ENCODE measurements at places on chromosomes 3 and 15. TPM values are rescaled to one million over a fixed set of nuclear protein-coding genes. Genes with fewer than 3 reads are reported as not detected.

GRCh38 chr3:102979191-102979590 lies 544.4 kb downstream of the ZPLD1 start:
- H3K27ac ChIP-seq: no peak overlapping the region
- H3K27me3 ChIP-seq: no peaks in the 10 kb centered on the region
- H3K4me3 ChIP-seq: no peak overlapping the region

DNA sequence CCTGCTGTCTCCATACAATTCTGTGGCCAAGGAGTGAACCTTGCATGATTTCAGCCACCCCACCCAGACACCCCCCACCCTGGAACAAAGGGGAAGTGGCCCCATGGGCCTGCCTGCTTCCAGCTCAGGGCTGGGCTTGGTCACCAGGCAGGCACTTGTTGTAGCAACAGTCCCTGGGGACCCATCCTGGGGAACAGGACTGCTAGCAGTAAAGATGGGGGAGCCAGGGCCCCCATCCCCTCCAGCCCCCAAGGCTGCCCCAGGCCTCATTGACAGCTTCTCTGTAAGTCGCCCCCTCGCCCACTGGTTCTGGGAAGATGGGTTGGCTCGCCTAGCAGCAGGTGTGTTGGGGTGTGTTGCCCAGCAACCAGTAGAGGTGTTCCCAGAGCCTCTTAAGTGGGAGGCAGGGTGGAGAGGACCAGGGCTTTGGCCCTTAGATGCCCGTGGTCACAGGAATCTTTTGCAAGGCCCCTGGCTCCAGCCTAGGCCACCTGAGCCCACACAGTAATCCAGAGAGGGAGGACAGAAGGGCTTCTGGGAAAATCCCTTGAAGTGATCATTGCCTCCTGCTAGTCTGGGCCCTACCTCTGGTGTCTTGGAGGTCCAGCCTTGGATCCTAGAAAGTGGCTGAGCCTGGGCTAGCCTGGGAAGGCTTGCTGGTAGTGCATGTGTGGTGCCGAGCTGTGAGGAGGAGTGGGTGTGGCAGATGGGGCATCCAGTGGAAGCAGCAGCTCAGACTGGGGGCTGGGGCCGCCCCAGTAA lies 48.9 kb downstream of the CYP11A1 start:
- H3K36me3 ChIP-seq: no peaks in the 10 kb centered on the region
- peak overlapping the region; percentile 97 for H3K27ac ChIP-seq
- peaks cover 32% of the 10 kb centered on the region for H3K4me1 ChIP-seq
- no peak overlapping the region for H3K4me3 ChIP-seq

DNA sequence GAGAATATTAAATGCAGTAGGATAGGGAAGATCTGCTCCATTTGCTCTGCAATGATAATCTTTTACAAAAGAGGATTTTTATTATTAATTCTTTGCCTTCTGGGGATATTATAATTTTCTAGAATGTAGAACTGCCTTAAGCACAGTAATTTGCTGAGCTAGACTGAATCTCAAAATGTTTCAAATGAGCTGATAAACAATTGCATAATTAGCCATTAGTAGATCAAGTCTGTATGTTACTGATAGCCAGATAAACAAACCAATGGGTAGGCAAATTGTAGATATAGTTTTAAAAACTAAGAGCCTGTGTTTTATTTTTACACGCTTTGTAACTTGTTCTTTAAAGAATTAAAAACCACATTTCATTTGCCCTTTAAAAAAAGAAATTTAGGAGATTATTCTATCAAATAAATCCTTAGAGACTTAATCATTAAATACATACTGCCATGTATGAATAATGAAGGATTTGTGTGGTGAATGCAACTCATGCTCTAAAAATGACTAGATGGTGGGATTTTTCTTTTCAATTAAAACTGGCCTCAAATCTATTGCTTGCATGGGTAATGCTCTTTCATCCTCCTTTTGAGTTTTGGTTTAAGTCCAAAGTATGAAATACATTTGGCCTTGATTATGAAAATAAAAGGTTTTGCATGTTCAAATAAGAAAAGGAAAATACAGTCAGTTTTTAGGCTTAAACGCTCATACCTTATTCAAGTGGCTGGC lies 32.6 kb upstream of the NANOGP8 start:
- no peak overlapping the region for H3K4me3 ChIP-seq
- no peaks in the 10 kb centered on the region for H3K27me3 ChIP-seq
- DNase-seq: no peak
- no peak overlapping the region for H3K27ac ChIP-seq
- H3K4me1 ChIP-seq: no peaks in the 10 kb centered on the region

- no peaks in the 10 kb centered on the region for H3K27me3 ChIP-seq
- H3K36me3 ChIP-seq: no peaks in the 10 kb centered on the region
- no peak overlapping the region for H3K27ac ChIP-seq
- no peak overlapping the region for H3K4me3 ChIP-seq
Measured at GRCh38 chr15:29785642-29786041, 36.6 kb downstream of the TJP1 start.

DNA sequence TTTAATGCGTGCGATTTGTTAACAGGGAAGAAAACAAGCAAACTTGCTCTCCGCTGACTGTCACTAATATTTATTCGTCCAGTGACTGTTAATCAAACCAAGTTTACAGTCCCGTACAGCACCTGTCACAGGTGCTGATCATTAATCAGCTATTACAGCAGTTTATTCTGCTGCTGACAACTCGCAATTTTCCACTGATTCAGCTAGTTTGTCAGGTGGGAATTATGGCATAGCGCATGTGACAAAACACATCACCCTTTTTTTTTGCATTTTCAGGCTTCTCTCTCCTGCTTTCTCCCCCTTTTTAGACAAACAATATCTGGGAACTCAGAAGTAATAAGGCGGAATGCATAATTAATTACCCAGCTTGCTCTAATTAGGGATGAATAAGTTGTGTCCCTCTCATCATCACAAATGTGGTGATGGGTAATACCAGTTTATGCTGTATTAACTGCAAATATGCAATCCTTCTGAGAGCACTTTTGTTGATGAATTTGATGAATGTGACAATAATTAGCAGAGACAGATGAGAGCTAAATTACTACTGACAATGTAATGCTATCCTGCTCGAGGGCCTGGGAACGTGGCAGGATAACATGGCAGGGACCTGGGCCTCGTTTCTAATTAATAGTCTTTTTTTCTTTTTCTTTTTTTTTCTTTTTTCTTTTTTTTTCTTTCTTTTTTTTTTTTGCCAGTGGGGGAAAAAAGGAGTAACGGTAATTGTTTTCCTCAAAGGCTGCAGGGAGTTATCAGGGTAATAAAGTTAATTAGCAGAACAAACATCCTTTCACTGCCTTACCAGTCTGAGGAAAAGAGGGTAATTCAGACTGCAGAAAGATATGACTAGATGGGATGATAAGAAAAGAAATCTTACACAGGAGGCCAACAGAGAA lies 150.3 kb upstream of the SOX2 start:
- no peak for DNase-seq
- no peaks in the 10 kb centered on the region for H3K27me3 ChIP-seq
- H3K4me3 ChIP-seq: no peak overlapping the region
- H3K36me3 ChIP-seq: no peaks in the 10 kb centered on the region
- H3K4me1 ChIP-seq: no peaks in the 10 kb centered on the region
- H3K27ac ChIP-seq: no peak overlapping the region

DNA sequence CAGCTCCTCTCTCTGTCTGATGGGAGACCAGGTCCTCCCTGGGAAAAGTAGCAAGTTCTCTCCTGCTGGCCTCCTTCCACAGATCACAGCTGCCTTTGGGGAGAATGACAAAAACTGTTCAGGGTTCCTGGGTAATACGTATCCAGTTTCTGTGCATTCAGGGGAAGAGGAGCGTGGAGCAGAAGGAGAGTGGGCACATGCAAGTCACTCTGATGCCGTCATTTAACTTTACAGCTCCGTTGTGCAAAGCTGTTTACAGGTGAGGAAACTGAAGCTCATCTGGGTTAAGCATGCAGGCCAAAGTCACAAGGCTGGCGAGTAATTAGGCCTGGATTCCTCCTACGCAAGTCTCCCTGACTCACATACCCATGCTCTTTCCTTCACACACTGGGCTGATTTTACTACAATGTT lies 7.5 kb upstream of the TM4SF1 start:
- peak; percentile 96 for DNase-seq
- no peaks in the 10 kb centered on the region for H3K27me3 ChIP-seq
- H3K36me3 ChIP-seq: no peaks in the 10 kb centered on the region
- H3K4me3 ChIP-seq: no peak overlapping the region
- peaks cover 61% of the 10 kb centered on the region for H3K4me1 ChIP-seq
- H3K27ac ChIP-seq: peak overlapping the region; percentile 97

GRCh38 chr3:190830031-190830430 lies 32.5 kb downstream of the GMNC start:
- no peaks in the 10 kb centered on the region for H3K36me3 ChIP-seq
- H3K4me3 ChIP-seq: no peak overlapping the region
- H3K27ac ChIP-seq: no peak overlapping the region
- DNase-seq: no peak
- no peaks in the 10 kb centered on the region for H3K4me1 ChIP-seq
- no peaks in the 10 kb centered on the region for H3K27me3 ChIP-seq

GRCh38 chr3:61650719-61651410 lies 89.5 kb downstream of the PTPRG start:
- H3K27ac ChIP-seq: no peak overlapping the region
- DNase-seq: no peak
- H3K4me1 ChIP-seq: peaks cover 11% of the 10 kb centered on the region
- no peaks in the 10 kb centered on the region for H3K27me3 ChIP-seq

DNA sequence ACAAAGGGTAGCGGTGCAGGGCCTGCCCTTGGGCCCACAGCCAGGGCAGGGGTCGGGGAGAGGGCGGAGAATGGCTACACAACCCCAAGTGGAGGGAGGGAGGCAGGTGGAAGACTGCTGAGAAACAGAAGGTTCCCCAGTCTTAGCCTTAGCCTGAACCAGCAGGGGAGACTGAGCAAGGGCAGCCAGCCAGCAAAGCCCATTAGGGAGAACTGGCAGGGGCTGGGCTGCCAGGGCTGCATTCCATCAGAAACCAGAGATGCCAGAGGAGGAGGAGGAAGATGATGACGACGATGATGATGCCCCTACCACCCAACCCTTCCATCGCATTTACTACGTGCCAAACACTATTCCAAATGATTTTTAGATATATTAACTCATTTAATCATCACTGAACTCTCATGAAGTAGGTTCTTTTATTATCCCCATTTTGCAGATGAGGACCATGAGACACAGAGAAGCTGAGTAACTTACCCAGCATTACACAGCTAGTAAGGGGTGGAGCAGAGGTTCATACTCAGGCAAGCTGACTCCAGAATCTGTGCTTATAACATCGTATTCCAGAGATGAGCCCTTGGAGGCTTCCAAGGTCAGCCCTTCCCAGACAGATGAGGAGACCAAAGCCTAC lies 8.7 kb downstream of the SEMA7A start:
- peaks cover 79% of the 10 kb centered on the region for H3K4me1 ChIP-seq
- no peaks in the 10 kb centered on the region for H3K36me3 ChIP-seq
- H3K27ac ChIP-seq: peak overlapping the region; percentile 78
- no peak overlapping the region for H3K4me3 ChIP-seq
- no peaks in the 10 kb centered on the region for H3K27me3 ChIP-seq

DNA sequence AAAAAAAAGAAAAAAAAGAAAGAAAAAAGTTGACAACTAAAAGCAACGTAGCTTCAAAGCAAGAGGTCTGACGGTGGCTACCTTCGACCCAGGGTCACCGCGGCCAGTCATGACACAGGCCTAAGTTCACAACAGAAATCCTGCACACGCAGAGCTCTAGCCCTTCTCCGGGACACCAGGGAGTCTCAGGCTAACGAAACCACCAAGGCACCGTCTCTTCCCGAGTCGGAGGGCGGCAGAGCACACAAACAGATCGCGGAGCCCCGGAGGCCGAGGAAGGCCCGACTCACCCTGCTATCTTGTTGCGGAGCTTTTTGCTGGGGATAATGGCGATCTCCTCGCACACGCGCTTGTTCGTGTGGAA lies 584 bp downstream of the RPS17 start:
- peak; percentile 49 for DNase-seq
- peaks cover 25% of the 10 kb centered on the region for H3K36me3 ChIP-seq
- H3K27me3 ChIP-seq: no peaks in the 10 kb centered on the region
- H3K4me3 ChIP-seq: peak overlapping the region; percentile 94
- H3K4me1 ChIP-seq: peaks cover 25% of the 10 kb centered on the region

GRCh38 chr15:57334257-57334656 lies 42.0 kb upstream of the CGNL1 start:
- DNase-seq: peak; percentile 37
- H3K36me3 ChIP-seq: no peaks in the 10 kb centered on the region
- H3K27me3 ChIP-seq: no peaks in the 10 kb centered on the region

- no peak overlapping the region for H3K4me3 ChIP-seq
- H3K27me3 ChIP-seq: peaks cover 30% of the 10 kb centered on the region
- no peak overlapping the region for H3K27ac ChIP-seq
- no peaks in the 10 kb centered on the region for H3K4me1 ChIP-seq
- H3K36me3 ChIP-seq: no peaks in the 10 kb centered on the region
Measured at GRCh38 chr3:193910310-193910709, 225.6 kb upstream of the HES1 start.

DNA sequence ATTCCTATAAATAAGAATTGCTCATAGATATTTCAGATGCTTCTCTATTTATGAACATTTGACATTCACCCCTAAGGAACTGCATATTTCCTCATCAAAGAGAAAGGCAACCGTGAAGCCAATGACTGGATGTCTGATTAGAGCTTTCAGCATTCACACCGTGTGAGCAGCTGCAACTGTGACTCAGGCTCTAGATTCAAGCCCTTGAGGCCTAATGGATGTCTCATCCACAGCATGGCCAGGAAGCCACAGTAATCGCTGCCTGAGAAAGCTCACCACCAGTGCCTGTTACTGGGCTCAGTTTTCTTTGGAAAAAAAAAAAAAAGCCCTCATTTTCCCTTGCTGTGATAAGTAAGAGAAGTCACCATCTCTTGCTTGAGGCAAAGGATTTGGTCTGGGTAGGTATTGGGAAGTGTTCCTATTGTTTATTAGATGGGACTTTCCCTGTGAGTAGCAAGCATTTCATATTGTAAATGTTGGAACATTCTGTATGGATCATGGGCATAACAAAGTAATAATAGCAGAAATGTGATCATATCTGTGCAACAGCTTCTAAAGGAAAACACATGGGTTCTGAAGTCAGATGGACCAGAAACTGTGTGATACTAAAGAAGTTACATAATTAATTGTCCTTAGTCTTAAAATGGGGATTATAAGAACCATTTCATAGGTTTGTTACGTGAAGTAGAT lies 783.7 kb downstream of the AGBL1 start:
- no peaks in the 10 kb centered on the region for H3K36me3 ChIP-seq
- no peaks in the 10 kb centered on the region for H3K4me1 ChIP-seq
- DNase-seq: peak; percentile 1

- no peak overlapping the region for H3K27ac ChIP-seq
- H3K4me1 ChIP-seq: no peaks in the 10 kb centered on the region
- H3K36me3 ChIP-seq: no peaks in the 10 kb centered on the region
- H3K4me3 ChIP-seq: no peak overlapping the region
- no peak for DNase-seq
Measured at GRCh38 chr15:62026487-62027262, 33.6 kb downstream of the VPS13C start.

- H3K27ac ChIP-seq: peak overlapping the region; percentile 77
- H3K4me3 ChIP-seq: 0 out of 2 replicates have a peak overlapping the region, but pooled peaks have one; percentile 52
- peaks cover 24% of the 10 kb centered on the region for H3K4me1 ChIP-seq
- H3K27me3 ChIP-seq: no peaks in the 10 kb centered on the region
- no peaks in the 10 kb centered on the region for H3K36me3 ChIP-seq
Measured at GRCh38 chr3:195159117-195159813, 111.7 kb downstream of the XXYLT1 start.

- H3K4me1 ChIP-seq: no peaks in the 10 kb centered on the region
- H3K4me3 ChIP-seq: no peak overlapping the region
- H3K27me3 ChIP-seq: no peaks in the 10 kb centered on the region
- H3K27ac ChIP-seq: no peak overlapping the region
- DNase-seq: no peak
Measured at GRCh38 chr3:179376474-179376873, 29.0 kb downstream of the MFN1 start.

BCL2A1 gene
- total RNA-seq: not detected

MESP1 gene
- not detected for total RNA-seq

GAP43 gene
- total RNA-seq: 0.54 TPM

AGBL1 gene
- not detected for total RNA-seq

CGNL1 gene
- total RNA-seq: 0.13 TPM
